MM.1S (cell line): ENCODE measurements at places on chromosomes 12 and 14.

DNA sequence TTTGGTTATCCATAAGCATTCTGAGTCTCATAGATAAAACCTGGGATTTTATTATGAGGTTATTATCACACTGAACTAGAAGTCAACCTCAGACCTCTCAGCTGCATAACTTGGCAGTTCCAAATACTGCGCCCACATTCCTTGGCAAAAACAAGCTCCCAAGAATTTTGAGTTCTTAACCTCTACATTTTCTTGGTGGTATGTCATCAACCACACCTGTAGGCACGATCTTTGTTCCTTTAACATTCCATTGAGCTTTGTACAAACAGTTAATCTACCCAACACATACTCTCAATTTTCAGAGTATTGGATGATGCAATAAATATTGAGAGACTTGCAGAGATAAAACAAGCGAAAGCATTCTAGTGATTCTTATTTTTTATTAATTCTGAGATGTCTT lies 371.8 kb upstream of the PRICKLE1 start:
- no peaks in the 10 kb centered on the region for H3K4me1 ChIP-seq
- DNase-seq = no peak
- no peak overlapping the region for H3K27ac ChIP-seq
- H3K4me3 ChIP-seq = no peak overlapping the region
- H3K36me3 ChIP-seq = no peaks in the 10 kb centered on the region
- H3K27me3 ChIP-seq = no peaks in the 10 kb centered on the region

DNA sequence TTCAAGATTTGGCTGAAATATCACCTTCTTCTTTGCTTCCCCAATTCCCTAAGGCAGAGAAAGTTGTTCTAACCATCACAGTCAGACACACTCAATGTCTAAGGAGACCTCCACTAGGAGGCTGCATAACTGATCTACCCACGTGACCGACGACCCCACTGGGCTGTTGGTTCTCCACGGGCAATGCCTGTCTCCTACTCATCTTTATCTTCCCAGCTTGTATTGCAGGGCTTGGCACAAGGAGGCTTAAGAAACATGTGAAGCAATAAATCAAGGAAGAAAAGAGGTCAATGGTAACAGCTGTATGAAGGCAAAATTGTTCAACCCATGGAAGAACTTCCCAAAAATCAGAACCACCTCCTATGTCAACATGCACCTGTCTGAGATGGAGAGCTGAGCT lies 27.1 kb downstream of the NT5DC3 start:
- H3K4me1 ChIP-seq = no peaks in the 10 kb centered on the region
- H3K4me3 ChIP-seq = no peak overlapping the region
- H3K36me3 ChIP-seq = no peaks in the 10 kb centered on the region
- no peak for DNase-seq

DNA sequence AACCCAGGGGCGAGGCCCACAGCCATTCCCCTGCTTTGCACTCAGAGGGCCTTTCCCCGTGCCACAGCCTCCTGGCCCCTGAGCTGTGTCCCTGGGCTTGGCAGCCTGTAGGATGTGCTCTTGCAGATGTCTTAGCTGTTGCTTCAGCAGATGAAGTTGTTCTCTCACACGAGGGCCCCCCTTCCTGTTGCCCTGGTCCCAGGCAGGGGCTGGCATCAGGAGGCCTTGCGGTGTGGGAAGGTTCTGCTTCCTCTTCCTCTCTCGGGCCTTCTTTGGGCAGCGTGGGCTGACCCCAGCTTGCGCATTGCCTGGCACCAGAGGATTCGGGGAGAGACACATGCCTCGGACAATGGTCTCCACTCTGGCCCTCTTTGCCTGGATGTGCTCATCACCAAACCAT lies 12.7 kb downstream of the PROX2 start:
- no peak for DNase-seq
- no peaks in the 10 kb centered on the region for H3K4me1 ChIP-seq
- no peak overlapping the region for H3K4me3 ChIP-seq
- no peaks in the 10 kb centered on the region for H3K36me3 ChIP-seq

- DNase-seq = peak; percentile 57
- peaks cover 92% of the 10 kb centered on the region for H3K27me3 ChIP-seq
- H3K36me3 ChIP-seq = no peaks in the 10 kb centered on the region
- no peak overlapping the region for H3K4me3 ChIP-seq
Observed at GRCh38 chr12:54201001-54201794, 12.4 kb upstream of the SMUG1 start.

GRCh38 chr12:58104351-58104755 lies 163.0 kb downstream of the ATP23 start:
- no peak overlapping the region for H3K4me3 ChIP-seq
- no peaks in the 10 kb centered on the region for H3K4me1 ChIP-seq
- no peak overlapping the region for H3K27ac ChIP-seq
- no peaks in the 10 kb centered on the region for H3K36me3 ChIP-seq
- no peak for DNase-seq
- H3K27me3 ChIP-seq = no peaks in the 10 kb centered on the region

DNA sequence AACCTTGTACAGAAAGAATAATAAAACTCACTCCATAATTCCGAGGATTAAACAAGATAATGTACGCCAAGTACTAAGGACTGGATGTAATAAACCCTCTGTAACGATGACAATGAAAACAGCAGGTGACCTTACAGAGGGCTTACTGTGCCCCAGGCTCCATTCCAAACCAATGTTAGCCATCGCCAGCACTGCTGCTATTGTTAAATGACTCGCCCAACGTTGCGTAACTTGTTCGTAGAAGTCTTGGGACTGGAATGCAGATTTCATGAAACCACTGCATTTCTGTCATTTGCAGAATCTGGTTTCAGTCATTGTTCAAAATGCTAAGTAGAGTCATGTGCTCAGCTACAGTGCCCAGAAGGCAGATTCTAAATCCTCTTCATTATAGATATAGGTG lies 728 bp upstream of the STON2 start:
- H3K4me3 ChIP-seq = no peak overlapping the region
- no peaks in the 10 kb centered on the region for H3K36me3 ChIP-seq
- no peak for DNase-seq
- peak overlapping the region; percentile 93; the same call in 1 of the 2 replicates for H3K27ac ChIP-seq
- no peaks in the 10 kb centered on the region for H3K27me3 ChIP-seq
- peaks cover 35% of the 10 kb centered on the region for H3K4me1 ChIP-seq

GRCh38 chr12:102781117-102781516 lies 135.9 kb downstream of the PAH start:
- no peaks in the 10 kb centered on the region for H3K27me3 ChIP-seq
- H3K36me3 ChIP-seq = no peaks in the 10 kb centered on the region
- H3K4me3 ChIP-seq = no peak overlapping the region
- DNase-seq = peak; percentile 31

- no peaks in the 10 kb centered on the region for H3K4me1 ChIP-seq
- H3K27ac ChIP-seq = no peak overlapping the region
- H3K27me3 ChIP-seq = no peaks in the 10 kb centered on the region
- no peaks in the 10 kb centered on the region for H3K36me3 ChIP-seq
- H3K4me3 ChIP-seq = no peak overlapping the region
Observed at GRCh38 chr14:101755591-101756324, 5.8 kb upstream of the PPP2R5C start.

- no peak overlapping the region for H3K27ac ChIP-seq
- DNase-seq = no peak
- no peaks in the 10 kb centered on the region for H3K4me1 ChIP-seq
- no peak overlapping the region for H3K4me3 ChIP-seq
Observed at GRCh38 chr14:67641902-67642749, 22.4 kb downstream of the ARG2 start.

GRCh38 chr12:105040476-105040875 lies 43.8 kb downstream of the ALDH1L2 start:
- DNase-seq = no peak
- no peak overlapping the region for H3K4me3 ChIP-seq
- H3K4me1 ChIP-seq = peaks cover 7% of the 10 kb centered on the region

GRCh38 chr12:22904485-22904884 lies 279.5 kb downstream of the ETNK1 start:
- no peak for DNase-seq
- H3K27me3 ChIP-seq = no peaks in the 10 kb centered on the region
- no peak overlapping the region for H3K4me3 ChIP-seq

DNA sequence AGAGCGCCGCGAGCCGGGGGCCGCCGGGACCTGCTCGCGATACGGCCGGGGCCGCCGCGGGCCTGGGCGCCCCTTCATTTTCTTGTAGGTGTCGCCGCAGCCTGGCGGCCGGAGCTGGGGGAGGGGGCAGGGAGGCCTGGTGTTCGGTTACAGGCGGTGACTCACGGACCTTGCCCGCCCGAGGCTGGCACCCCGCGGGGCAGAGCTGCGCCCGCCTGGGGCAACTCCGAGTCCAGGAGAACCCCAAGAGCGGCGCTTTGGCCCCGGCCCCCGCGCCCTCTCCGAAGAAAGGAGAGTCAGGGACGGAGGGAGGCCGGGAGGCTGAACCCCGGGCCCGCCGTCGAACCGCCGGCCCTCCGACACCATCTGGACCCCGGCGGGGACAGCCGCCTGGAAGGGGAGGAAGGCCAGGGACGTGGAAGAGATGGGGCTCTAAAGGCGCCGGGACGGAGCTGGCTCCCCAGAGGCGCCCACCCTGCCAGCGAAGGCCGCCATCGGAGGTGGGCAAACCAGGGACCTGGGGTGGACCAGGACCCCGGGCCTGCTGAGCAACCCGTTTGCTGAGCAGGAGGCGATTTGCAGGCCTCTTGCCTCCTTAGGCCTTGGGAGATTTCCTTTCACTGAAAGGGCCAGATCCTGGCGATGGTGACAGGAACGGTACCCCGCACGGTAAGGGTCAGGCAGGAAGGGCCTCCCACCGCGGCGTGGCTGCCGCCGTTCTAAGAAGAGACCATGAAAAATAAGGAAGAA lies 843 bp upstream of the NUAK1 start:
- H3K27ac ChIP-seq = peak overlapping the region; percentile 77
- H3K4me1 ChIP-seq = peaks cover 49% of the 10 kb centered on the region
- no peaks in the 10 kb centered on the region for H3K36me3 ChIP-seq
- peak; percentile 74 for DNase-seq

DNA sequence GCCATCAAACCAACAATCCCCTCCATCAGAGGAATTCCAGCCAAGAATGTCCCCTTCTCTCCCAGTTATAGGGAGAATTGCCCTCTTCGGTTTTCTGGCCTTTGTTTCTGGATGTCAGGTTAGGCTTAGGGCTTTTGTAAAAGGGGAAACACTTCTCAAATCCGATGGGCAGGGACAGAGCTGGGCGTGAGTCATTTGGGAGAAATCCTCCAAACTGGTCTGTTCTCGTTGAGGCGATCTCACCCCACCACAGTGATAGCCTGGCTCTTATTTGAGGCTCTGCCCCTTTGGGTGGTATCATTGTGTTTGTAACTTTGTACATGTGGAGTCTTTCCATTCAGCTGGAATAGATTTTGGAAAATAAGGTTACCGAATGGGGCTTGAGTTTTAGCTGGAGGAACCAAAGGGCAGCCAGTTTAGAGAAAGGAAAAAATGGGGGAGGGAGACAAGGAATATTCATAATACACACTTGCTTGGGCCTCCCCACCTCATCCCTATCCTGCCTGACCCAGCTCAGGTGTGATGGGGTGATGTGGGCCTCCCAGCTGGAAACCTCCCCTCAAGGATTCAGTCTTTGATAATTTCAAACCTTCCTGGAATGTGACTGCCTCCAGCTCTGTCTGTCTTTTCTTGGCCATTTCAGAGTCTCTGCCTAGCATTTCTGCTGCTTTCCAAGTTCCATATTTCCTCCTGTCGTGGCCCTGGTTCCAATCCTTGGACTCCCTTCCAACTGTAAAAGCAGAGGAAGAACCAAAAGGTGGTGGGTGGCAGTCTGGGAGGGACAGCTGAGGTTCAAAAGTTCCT lies 7.5 kb downstream of the HOXC4 start:
- peaks cover 80% of the 10 kb centered on the region for H3K27me3 ChIP-seq
- H3K27ac ChIP-seq = no peak overlapping the region
- H3K4me3 ChIP-seq = no peak overlapping the region

- no peaks in the 10 kb centered on the region for H3K4me1 ChIP-seq
- no peaks in the 10 kb centered on the region for H3K27me3 ChIP-seq
- no peaks in the 10 kb centered on the region for H3K36me3 ChIP-seq
- no peak overlapping the region for H3K4me3 ChIP-seq
- no peak overlapping the region for H3K27ac ChIP-seq
Observed at GRCh38 chr12:129162805-129163204, 309.5 kb downstream of the GLT1D1 start.

- no peak overlapping the region for H3K4me3 ChIP-seq
- H3K36me3 ChIP-seq = no peaks in the 10 kb centered on the region
- H3K4me1 ChIP-seq = no peaks in the 10 kb centered on the region
Observed at GRCh38 chr14:91893007-91893406, 25.7 kb upstream of the TC2N start.

DNA sequence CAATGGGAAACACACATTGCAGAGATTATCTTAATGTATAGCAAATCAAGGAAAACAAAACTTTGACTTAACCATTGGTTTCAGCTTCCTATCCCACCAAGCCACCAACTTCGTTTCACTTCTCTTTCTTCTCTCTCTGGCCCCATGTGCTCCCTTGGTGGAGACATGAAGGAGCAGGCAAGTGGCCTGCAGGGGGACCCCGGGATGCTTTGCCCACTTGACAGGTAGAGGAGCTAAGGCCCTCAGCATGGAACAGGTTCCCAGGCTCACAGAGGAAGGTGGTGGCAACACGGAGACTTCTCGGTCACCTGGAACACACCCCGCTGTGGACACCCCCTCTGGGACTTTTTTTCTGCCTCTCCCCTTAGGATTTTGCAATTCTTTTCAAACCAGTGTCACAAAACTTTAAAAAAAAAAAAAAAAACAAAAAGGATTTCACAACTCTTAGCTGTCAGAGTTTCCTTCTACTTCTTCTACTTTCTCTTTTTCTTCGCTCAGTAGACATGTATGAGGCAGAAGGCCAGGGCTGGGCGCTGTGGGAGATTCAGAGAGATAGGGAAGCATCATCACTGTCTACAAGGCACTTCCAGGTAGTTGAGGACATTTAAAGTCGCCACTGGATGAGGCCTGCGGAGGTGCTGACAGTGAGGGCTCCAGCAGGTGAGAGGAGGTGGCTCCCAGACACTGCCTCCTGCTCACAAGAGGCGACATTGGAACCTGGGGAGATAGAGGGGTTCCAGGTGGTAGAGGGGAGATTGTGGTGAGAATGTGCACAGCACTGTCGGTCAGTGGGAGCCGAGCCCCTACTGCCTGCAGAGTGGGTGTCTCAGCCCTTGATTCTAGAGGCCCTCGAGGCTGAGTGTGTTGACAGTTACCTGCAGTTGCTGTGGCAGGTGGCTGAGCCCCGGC lies 119.6 kb downstream of the GCH1 start:
- H3K4me1 ChIP-seq = no peaks in the 10 kb centered on the region
- no peak overlapping the region for H3K4me3 ChIP-seq
- H3K27ac ChIP-seq = no peak overlapping the region
- H3K36me3 ChIP-seq = no peaks in the 10 kb centered on the region
- no peaks in the 10 kb centered on the region for H3K27me3 ChIP-seq
- DNase-seq = peak; percentile 48
